Kidney (tissue), 22 donors: ENCODE measurements at places on chromosomes 7 and 10. TPM values are rescaled to one million over a fixed set of nuclear protein-coding genes. Genes with fewer than 3 reads are reported as not detected.

DNA sequence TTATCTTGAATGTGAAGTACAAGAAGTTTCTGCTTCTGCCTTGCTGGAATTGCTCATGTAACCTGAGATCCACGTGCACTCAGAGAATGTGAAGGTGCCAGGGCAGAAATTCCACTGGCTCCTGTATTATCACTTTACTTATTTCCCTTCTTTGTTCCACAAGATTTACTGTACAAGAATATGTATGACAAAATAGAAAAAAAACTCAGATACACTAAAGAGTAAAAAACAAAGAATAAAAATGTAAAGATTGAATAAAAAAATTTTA lies 43.0 kb downstream of the PLCE1 start:
- no peak for DNase-seq

ZNF518A gene
- 29.4 TPM for total RNA-seq

DNA sequence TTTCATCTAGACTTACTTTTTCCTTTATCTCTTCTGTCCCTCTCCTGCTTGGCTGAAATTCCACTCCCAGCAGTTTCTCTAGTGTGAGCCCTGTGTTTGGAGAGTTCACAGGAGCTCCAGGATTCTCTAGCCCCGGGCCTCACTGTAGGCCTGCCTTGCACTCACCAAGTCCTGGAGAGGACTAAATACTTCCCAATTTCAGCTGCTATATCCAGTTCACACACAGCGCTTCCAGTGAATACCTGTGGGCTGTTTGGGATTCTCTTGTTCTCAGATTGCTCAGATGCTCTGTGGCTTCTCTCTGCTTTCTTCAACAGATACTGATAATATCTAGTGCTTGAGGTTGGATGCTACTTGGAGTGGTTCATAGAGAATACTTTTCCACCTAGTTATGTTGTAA lies 46.0 kb downstream of the MINPP1 start:
- DNase-seq = no peak

DNA sequence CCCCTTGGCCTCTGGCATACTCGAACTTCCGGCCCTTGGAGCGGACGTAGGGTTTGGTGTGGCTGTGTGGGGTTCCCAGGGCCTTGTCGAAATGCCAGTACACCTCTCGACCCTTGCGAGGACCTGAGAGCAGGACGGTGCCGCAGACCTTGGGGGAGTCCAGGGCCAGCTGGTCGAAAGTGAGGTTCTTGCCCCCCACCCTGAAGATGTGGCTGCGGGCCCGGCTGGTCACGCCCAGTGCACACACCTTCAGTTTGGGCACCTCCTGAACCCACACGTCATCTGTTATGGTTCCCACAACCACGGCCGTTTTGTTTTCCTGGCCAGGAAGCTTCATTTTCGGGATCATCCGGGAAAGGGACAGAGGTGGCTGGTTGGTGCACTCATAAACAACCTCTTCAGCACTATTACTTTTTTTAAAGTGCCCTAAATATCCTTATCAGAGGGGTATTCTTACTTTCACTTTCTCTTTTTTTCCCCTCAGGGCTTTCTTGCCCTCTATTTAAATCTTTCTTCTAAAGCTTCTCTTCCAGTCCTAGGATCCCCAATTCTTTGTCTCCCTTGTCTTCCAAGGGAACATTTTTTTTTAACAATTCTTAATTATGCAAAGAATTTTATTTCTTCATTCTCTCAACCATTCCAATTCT lies 44.9 kb upstream of the FAM3C start:
- no peak for DNase-seq

MMP21 gene
- 0.13 TPM for total RNA-seq

EIF5AL1 gene
- total RNA-seq = 0.54 TPM

- no peak for DNase-seq
These were observed 20.1 kb downstream of the CHST3 start for GRCh38 chr10:71984126-71984808.

DNA sequence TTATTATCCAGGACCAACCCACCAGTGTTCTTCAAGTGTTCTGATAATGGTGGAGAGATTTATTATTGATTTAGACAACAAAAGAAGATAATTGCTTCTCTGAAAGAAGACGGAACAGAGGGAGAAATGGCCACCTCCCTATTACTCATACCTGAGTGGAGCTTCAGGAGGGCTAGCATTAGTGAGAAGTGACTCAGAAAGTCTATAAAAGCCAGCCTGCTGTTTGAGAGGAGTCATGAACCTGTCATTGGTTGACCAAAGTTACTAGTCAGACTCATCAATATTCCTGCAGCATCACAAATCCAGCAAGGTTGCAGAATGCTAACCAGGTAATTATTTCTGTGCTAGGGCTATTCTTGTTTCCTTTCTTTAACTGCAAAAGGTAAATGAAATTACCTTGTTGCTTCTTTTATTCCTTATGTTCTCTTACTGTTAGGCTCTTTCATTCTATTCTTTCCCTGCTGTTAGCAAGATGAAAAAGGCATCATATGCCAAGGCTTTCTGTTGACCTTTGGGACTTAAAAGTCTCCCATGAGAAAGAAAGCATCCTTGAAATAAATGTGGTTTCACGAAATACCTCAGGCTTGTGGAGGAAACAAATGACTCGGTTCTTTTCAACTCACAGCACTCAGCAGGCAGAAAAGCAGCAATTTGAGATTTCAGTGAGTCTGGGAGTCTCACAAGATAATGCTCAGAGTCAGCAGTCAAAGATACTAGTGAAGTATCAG lies 256.4 kb upstream of the PHYHIPL start:
- no peak for DNase-seq

DNA sequence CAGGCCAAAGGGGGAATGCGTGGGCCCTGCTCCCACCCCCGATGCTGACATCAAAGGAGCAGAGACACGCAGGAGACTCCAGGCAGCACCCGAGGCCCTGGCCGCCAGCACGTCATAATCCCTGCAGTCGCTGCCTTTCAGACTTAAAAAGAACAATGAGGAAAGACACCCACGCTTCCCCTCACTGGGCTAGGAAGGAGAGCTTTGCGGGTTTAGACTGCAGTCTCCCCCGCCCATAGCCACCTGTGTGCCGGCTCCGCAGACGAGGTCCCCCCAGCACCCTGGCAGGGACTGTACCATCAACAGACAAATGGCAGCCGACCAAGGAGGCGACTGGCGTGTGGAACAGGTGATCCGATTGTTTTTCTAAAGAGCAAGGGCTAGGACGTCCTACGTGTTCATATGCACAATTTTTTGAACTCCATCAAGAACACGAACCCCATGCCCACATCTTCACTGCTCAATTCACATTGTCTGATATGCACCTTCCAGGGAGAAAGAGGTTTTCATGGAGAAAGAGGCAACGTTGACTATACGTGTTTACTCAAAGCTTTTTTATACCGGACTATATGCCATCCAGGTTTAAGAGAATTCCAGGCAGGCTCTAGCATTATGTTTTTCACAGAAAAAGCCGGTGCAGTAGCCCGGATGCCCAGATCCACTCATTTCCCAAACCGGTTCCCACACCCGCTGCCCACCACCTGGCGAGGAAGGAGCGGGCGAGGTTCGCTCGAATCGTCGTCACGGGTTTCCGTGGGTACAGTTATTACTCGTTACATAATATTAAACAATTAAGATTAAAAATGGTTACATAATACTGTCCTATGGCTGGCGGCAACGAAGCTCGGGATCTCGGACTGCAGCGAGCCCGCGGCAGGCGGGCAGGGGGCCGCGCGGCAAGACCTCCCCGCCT lies 1.1 kb downstream of the GRB10 start:
- no peak for DNase-seq

DNA sequence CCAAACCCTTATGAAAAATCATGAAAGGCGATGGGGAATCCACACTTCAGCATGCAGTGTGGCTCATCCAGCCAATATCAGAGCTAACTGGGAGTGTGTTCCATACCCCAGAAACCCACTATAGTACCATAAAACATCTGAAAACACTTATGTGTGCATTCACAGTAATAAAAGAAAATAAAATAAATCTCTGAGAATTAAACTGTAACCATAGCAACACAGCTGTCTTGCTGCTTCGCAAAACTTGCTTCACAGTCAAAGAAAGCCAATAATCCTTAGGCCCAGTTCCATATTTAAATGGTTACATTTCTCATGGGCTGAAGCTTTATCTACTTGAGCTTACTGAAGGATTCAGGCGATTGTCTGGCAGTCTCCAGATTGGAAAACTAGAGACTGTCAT lies 19.9 kb upstream of the POLR1F start:
- DNase-seq = no peak

TIMM23B gene
- total RNA-seq = 19.4 TPM

GRCh38 chr7:42232275-42232674 lies 4.7 kb downstream of the GLI3 start:
- DNase-seq = peak; percentile 31

GRCh38 chr7:116455009-116455408 lies 44.5 kb upstream of the CAV2 start:
- DNase-seq = no peak

CBX3 gene
- total RNA-seq = 120 TPM

DNA sequence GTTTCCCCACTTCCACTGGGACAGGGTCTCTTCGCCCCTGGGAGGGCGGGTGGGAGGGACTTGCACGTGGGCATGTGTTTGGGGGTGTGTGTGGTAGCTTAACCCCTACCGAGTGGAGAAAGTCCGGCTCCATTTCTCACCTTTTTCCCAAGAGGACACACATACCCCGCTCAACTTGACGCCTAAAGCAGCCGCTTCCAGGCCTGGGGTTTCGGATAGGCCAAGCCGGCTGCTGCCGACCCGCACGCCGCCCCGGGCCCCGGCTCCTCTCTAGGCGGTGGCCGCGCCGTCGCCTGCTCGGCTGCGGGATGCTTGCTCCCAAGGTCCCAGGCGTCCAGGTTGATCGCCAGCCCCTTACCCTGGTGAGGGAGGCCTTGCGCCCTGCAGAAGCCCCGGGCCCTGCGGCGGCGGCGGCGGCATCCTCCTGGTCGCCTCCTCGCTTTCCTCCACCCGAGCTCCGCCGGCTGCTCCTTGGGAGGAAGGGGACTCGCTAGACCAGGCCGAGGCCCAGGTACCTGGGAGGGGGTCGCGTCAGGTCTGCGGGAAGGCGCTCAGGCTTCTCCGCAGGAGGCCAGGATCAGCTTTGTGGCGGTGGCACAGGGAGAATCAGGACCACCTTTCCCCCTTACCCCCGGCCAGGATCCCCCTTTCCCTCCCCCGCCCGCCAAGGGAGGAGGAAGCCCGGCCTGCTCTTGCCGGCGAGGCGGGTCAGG lies 3.2 kb upstream of the GATA3 start:
- DNase-seq = peak; percentile 73

C7orf57 gene
- total RNA-seq = 0.63 TPM

DNA sequence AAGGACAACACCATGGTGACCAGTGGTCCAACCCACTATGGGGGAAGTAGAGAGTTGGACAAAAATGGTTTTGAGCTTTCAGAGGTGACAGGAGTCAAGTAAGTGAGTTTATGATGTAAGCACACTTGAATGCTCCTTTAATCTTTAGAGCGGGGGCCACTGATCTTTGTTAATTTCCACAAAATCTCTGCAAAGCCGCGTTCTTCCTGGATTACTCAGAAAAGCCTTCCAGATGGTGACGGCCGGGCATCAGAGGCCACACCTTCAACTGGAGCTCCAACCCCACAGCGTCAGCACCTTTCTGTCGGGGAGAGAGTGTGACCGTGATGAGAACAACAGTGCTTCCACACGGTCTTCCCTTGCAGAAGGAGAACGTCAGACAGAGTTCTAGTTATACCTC lies 35.2 kb upstream of the KLF6 start:
- DNase-seq = no peak

DNA sequence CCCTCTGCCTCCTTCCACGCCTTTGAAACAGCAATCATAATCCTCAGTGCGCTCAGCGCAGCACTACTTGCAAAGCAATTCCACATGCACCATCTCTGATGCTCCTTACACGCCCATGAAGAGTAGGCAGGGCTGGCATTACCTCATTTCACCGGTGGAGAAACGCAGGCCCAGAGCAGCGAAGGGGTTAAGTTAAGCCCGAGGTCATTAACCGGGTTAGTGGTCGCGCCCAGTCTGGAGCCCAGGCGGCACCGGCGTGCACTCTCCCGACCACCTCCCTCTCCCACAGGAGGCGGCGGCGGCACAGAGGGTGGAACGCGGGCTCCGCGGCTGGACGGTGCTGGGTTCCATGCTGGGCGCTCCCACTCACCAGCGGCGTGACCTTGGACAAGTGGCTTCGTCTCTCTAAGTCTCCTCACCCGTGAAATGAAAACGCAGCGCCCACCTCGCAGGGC lies 515 bp downstream of the FASTK start:
- DNase-seq = no peak

DNA sequence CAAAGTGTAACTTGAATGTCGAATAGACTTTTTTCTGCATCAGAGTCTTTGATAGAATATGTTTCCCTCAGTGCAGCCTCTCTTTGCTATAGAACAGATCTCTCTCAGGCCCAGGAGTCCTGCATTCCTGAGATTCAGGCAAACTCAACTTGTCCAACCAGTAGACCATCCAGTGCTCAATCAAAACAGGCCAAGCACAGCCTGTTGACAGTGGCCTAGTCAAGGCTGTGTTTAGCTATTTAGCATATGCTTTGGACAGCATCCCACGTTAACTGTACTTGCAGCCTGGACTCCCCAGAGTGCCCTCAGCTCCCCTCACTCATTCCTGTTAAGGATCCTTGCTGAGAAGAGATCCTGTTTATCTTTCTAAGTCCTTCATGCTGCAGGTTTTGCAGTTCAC lies 16.3 kb downstream of the OR6V1 start:
- DNase-seq = no peak

GRCh38 chr10:127310923-127311322 lies 114.5 kb upstream of the INSYN2A start:
- no peak for DNase-seq

DNA sequence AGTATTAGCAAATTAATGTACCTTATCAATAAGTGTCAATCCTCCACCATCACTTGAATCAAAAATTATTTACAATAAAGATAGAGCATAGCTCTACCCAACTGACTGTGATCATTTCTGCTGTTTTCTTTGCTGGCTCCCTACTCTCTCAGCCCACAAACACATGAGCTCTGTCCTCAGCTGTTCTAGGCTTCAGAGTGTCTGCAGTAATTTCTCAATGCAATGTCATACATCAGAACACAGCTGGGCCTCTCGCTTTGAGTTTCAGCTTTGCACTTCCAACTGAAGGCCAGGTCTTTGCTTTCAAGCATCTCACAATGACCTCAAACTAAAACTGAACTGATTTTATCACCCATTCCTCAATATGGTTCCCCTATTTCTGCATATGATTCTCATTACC lies 55.7 kb downstream of the RNF133 start:
- DNase-seq = no peak

- no peak for DNase-seq
These were observed 361.0 kb downstream of the FRMD4A start for GRCh38 chr10:13969792-13970140.

CPA4 gene
- total RNA-seq = 1.1 TPM

GRCh38 chr10:43055217-43055616 lies 21.7 kb upstream of the RET start:
- DNase-seq = no peak

DNA sequence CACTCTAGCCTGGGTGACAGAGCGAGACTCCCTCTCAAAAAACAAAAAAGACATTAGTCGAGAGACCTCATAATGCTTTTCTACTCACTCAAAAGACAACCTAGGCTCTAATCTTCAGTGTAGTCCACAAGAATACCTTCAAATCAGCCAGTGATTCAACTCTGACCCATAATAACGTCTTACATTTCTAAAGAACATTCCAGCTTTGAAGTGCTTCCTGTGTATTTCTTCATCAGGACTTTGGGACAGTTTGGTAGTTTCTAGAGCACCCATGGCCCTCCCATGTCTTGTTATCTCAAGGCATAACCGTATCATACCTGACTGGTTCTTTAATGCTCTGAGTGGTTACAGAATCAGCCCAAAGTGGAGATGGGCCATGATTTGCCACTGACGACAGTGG lies 221.3 kb downstream of the SKIDA1 start:
- DNase-seq = no peak
